ENCODE measurements at places on chromosomes 2 and 18.

DNA sequence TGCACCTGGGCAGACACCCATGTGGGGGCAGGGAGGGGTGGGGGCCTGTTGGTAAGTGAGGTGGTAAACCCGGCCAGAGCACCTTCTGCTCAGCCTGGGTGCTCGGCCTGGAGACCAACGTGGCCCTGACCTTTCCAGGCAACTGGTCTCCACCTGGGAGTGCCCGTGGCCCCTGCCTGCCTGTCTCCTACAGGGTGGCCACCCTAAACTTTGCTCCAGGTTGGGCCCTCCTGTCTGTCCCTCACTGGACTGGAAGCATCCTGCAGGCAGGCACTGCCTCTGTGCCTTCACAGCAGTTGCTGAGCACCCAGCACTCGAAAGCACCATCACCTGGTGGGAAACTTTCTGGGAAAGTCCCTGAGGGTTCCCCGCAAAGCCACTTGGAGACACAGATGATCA, 171.3 kb downstream of the TWIST2 start:
- no peak for DNase-seq

- DNase-seq = peak; percentile 68
These were observed 52.7 kb upstream of the CTLA4 start for GRCh38 chr2:203814661-203815540.

DNA sequence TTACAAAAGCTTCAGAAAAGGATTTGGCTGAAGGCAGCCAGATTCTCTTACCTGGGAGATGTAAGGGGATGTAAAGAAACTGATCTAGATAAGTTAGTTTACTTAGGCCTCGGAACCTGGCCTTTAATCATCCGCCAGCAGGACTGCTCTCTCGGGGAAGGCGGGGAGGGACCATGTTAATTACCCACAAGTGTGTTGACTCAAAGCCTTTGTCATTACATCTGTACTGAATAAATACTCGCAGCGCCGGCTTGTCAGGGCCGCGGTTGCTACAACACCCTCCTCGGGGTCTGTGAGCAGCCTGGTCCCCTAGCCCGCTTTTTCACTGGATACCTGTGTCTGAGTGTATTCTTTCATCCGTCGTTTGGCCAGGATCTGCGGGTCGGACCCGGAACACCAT, 6.7 kb downstream of the CHMP3 start:
- no peak for DNase-seq

DNA sequence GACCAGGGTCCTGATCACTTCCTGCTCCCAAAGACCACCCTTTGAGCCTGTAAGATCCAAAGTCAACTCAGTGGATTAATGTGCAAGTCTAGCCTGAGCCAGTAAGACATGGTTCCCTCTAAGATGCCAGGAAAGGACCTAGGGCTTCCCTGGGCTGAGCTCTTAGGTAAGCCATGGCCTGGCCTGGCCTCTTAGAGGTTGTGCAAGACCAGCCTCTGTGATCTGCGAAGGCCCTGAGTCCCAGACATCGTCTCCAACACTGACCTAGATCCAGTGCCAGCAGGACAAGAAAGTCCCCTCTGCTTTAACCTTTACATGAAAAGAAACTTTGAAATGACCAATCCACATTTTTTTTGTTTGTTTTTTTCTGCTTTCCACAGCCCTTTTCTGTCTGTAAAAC, 73.6 kb upstream of the CYP1B1 start:
- DNase-seq = no peak

DNA sequence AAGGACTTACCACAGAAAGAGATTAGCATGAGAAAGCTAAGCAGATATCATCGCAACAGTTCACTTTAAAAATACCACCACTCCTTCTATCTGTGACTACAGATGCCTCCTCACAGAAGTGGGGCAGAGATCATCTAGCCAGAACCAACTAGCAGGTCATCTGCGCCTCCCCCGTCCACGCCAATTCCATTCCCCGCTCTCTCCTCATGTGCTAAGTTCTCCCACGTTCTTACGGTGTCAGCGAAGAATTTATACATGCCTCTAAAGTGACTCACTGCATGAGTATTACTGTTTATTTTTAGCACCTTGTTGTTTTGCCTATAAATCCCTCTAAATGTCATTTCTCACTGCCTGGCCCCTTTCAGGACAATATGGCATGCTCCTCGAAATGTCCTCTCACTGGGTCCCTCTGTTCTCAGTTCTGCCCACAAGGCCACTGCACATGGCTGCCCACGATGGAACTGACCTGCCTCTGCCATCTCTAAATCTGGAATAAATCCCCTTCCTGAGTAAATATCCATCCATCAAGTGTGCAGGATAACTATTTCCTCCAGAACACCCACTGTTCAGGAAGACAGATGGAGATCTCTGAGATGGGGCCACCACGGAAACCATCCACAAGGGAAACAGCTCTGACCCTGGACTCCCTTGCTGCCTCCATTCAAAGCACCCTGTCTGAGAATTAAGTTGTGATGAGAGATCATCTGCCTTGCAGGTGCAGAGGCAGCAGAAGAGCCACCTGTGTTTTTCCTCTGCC, 137.7 kb downstream of the IRS1 start:
- DNase-seq = no peak

DNA sequence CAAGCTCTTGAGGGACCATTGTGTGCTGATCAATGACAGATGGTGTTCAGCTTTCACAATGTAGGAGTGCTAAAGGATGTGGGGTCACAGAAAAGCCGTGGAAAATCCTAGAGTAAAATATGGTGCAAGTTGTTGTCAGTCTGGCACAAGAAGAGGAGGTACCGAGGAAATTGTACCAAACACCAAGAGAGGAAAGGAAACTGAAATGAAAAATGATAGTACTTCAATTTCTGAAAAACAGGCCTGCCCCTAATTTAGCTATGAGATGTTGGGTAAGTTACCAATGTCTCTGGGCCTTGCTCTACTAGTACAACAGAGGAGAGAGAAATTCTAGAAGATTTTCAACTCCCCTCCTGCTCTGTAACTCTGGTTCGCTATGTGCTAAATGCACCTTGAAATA, 78.8 kb upstream of the PELI1 start:
- no peak for DNase-seq

- DNase-seq = no peak
These were observed 250.4 kb upstream of the STON1 start for GRCh38 chr2:48279344-48280090.

- no peak for DNase-seq
These were observed 20.5 kb downstream of the VAPA start for GRCh38 chr18:9934274-9934673.

DNA sequence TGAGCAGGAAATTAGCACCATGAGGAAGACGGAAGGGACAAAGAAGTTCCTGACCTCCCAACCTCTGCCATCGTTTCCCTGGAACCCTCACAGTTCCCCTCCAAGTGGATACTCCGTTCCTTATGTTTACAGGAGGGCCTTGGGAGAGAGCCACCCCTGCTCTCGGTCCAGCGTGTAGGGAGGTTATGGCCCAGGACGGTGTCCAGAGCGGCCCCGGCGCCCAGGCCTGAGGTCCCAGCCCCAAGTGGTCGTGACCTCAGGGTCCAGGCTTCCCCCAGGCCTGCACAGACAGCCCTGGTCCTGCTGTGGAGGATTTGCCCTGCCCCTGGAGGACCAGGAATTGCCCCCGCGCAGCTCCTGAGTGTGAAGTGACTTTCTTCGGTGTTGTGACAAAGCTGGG, 61.8 kb upstream of the RBM44 start:
- DNase-seq = no peak

DNA sequence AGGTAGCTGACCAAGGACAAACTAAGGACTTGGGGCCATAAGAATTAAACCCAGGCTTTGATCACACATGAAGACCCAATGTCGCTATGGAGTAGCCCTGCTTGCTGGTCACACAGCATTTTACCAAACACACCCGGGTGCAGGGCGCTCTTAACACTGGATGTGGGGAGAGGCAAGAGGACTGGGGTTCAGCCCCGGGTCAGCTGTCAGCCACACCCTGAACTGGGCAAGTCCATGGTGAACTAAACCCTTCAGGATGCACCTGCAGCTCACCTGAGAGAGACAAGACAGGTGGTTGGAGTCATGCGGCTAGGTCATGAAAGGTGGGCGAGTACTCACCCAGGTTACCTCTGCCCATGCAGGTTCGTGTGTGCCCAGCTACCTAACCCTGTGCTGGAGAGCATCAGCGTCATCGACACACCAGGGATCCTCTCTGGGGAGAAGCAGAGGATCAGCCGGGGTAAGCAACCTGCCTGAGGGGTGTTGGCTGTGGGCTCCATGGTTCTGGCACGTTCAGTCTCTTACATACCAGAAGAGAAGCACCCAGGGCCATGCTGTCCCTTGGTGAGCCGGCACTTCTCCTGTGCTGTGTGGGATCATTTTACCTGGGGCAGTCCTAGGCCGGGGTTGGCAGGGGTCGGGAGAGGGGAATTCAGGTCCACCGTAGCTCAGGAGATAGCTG, 15.2 kb downstream of the EHD3 start:
- DNase-seq = no peak

GRCh38 chr2:166337932-166338331, 37.8 kb downstream of the SCN9A start:
- DNase-seq = no peak

- DNase-seq = no peak
These were observed 305.3 kb downstream of the NDUFA10 start for GRCh38 chr2:239719791-239720360.

DNA sequence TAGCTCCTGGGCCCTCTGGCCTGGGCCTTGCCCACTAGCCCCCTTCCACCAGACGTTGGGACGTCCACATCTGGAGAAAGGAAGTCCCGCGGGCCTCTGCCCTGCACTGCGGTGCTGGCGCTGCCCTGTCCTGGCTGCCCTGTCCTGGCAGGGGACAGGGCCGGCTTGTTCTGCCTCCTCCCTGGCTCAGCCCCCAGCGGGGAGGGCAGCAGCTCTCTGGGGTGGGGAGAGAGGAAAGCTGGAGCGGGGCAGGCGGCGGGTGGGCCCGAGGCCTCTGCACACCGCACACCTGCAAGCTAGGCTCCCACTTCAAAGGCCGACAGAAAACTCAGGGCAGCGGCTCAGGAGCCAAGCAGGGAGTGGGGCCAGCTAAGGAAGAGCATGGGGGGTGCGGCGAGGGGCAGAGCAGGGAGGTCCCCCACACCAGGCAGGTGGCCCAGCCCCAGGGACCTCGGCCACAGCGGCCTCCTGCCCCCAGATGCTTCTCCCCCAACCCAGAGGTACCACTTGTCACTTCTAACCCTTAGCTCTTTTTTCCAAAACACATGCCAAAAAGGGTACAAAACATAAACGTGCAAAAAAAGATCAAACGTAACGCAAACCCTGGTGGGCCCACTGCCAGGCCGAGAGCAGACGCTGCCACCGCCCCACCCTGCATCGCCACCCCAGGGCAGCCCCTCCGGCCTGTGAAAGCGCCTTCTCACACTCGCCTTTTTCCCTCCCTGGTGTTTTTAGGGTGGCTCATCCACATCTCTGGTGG, 13.5 kb downstream of the SNED1 start:
- DNase-seq = no peak

Measured in central memory CD4-positive, alpha-beta T cell (primary cell).